ENCODE measurements at places on chromosomes 5 and 9.

- no peak for DNase-seq
Measured at GRCh38 chr5:177964471-177964870, 31.6 kb downstream of the PROP1 start.

GRCh38 chr5:35354751-35355150 lies 124.5 kb upstream of the PRLR start:
- no peak for DNase-seq

GRCh38 chr9:35367451-35367850 lies 122.5 kb upstream of the RUSC2 start:
- no peak for DNase-seq

GRCh38 chr5:109705596-109705995 lies 15.9 kb downstream of the MAN2A1 start:
- DNase-seq: no peak

- DNase-seq: no peak
Measured at GRCh38 chr5:159095151-159095721, 4.5 kb downstream of the EBF1 start.

- DNase-seq: no peak
Measured at GRCh38 chr5:37792975-37793631, 46.7 kb downstream of the GDNF start.

- no peak for DNase-seq
Measured at GRCh38 chr5:369151-369868, 47.8 kb downstream of the AHRR start.

DNA sequence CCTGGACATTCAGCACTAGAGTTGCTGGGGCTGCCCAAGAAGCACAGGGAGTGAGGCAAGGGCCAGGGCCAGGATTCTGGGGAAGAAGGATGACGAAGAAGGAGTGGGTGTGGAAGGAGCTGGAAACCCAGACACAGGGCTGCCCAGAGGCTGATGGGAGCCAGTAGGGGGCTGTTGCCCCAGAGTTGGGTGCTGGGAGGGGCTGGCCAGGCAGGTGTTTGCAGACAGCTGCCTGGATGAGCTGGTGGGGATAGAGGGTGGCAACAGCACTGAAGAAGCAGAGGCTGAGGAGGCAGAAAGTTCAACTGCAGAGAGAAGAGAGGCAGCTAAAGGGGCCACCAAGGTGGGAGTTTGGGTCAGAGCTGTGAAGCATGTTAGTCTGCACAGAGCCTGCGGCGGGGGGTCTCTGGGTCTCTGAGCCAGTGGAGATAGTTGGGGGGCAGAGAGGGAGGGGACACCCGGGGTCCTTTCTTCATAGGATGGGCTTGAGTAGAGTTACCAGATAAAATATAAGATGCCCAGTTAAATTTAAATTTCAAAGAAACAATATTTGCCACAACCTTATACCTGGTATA lies 2.5 kb upstream of the AQP7 start:
- DNase-seq: no peak

DNA sequence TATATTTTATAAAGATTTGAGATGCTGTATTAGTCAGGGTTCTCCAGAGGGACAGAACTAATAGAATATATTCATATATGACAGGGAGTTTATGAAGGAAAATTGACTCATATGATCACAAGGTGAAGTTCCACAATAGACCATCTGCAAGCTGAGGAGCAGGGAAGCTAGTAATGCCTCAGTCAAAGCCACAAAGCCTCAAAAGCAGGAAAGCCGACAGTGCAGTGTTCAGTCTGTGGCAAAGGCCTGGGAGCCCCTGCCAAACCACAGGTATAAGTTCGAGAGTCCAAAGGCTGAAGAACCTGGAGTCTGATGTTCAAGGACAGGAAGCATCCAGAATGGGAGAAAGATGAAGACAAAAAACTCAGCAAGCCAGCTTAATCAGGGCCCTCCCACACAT lies 382.2 kb downstream of the LRRC70 start:
- no peak for DNase-seq

DNA sequence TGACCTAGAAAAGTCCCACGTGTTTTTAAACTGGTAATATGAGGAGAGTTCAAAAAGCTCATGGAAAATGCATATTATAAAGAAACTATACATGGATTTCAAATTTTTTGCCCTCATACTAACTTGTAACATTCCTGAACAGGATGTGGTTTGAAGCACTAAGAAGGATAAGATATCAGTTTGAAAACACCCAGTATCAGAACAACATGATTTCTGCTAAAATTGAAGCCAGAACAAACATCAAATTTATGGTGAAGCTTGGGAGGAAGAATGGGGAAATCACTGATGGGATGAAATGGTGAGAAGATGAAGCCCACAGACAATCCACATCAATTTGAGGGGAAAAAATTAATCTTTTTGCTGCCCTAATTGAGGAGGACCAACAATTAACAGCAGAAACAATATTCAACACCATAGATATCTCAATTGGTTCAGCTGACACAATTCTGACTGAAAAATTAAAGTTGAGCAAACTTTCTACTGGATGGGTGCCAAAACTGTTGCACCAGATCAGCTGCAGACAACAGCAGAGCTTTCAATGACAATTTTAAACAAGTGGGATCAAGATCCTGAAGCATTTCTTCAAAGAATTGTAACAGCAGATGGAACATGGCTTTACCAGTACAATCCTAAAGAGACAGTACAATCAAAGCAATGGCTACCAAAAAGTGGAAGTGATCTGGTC lies 113.2 kb upstream of the SNX2 start:
- no peak for DNase-seq

DNA sequence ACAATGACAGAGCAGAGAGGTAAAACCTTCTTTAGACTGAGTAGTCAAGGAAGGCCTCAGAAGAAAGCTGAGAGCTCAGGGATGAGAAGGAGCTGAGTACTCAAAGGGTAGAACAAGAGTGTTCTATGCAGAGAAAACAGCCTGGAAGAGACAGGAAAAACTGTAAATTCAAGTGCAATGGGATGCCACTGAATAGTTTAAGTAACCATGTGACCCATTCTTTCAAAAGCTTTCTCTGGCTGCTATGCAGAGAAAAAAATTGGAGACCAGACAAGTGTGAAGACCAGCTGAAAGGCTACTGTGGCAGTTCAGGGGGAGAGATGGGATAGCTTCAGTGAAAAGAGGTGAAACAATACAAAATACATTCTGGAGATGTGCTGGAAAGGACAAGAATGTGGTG lies 61.3 kb upstream of the RNF38 start:
- DNase-seq: no peak

GRCh38 chr5:85182344-85182743 lies 797.7 kb upstream of the EDIL3 start:
- no peak for DNase-seq

DNA sequence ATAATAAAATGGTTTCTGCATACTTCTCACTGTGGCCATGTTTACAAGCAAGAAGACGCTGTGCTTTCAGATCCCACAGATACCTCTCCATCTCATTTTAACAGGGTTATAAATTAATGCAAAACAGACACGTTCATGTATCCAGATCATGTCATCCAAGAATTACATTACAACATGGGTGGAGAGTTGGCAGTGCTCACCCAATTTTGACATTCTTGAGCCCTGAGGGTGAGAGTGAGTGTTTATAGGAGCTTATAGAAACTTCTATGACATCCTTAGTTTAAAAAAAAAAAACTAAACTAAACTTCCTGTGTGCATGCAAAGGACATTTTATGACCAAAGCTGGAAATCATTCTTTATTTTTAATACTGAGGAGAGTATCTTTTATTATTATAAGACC lies 9.1 kb downstream of the PRKACG start:
- no peak for DNase-seq
